Endodermal cell (in vitro differentiated cells): ENCODE measurements at places on chromosomes 3 and 15. TPM values are rescaled to one million over a fixed set of nuclear protein-coding genes. Genes with fewer than 3 reads are reported as not detected.

The SI gene
- not detected in 3 replicates for total RNA-seq

The CCR8 gene
- not detected in 3 replicates for total RNA-seq

The PTX3 gene
- total RNA-seq, result 0.25 to 2.5 TPM (median 0.51 TPM) in 3 replicates

The GASK1A gene
- total RNA-seq, result 4.0 and 4.3 TPM in 2 replicates

The NEK4 gene
- 39.1 and 44.2 TPM in 2 replicates for total RNA-seq

GRCh38 chr3:112948346-112948838 is 26.5 kb downstream of the CD200R1 start:
- no peaks in the 10 kb centered on the region for H3K27me3 ChIP-seq
- DNase-seq, result peak; percentile 53
- no peak overlapping the region for H3K27ac ChIP-seq

DNA sequence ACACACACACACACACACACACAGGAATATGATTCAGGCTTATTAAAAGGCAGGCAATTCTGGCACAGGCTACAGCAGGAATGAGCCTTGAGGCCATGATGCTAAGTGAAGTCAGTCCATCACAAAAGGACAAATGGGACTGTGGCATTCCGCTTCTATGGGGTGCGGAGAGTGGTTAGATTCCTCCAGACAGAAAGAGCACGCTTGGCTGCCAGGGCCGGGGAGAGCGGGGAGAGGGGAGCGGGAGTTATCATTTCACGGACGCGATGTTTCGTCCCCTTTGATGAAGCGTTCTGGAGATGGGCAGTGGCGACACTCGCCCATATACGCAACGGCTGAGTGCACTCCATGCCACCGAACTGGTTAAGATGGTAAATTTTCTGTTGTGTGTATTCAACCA is 58.5 kb upstream of the FAM174B start:
- H3K4me3 ChIP-seq, result peak overlapping the region; percentile 86
- no peaks in the 10 kb centered on the region for H3K36me3 ChIP-seq
- peaks cover 4% of the 10 kb centered on the region for H3K27me3 ChIP-seq
- peak overlapping the region; percentile 40 for H3K27ac ChIP-seq
- peak; percentile 75 for DNase-seq

DNA sequence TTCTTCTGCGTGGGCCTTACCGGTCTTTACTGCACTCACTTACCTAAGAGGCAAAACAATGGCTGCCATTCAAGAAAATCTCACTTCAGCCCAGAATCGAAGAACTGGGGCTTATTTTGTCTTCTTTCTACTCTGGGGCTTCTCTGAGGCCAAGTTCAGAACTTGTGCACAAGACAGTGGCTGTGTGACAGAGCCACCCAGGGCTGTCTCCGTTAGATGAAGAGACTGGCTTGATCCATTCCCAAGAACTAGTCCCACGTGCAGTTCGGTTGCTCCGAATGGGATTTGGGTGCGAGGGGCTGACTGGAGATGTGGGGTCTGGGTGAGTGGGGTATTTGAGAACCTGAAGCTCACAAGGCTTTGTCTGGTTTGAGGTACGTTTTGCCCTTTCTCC is 795 bp upstream of the TCF12 start:
- no peaks in the 10 kb centered on the region for H3K27me3 ChIP-seq
- DNase-seq, result no peak
- peaks cover 14% of the 10 kb centered on the region for H3K36me3 ChIP-seq

DNA sequence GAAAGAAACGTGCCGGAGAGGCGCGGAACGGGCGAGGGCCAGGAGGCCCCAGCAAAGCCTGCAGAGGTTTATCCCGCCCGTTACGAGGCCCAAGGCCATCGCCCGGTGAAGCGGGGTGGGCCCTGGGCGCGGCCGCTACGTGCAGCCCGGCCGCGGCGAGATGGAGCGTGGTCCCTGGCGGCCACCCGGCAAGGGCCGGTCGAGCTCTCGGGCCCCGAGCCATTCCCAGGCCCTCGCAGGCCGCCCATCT is 1.1 kb downstream of the PKM start:
- H3K4me1 ChIP-seq, result peaks cover 3% of the 10 kb centered on the region
- H3K4me3 ChIP-seq, result peak overlapping the region; percentile 99
- H3K36me3 ChIP-seq, result peaks cover 37% of the 10 kb centered on the region
- no peak for DNase-seq

- H3K4me1 ChIP-seq, result peaks cover 5% of the 10 kb centered on the region
- no peak overlapping the region for H3K27ac ChIP-seq
- no peak overlapping the region for H3K4me3 ChIP-seq
- DNase-seq, result no peak
Observed at GRCh38 chr3:194298331-194299227, 52.5 kb downstream of the CPN2 start.

GRCh38 chr3:67384760-67385397 is 269.5 kb downstream of the SUCLG2 start:
- H3K4me1 ChIP-seq, result peaks cover 9% of the 10 kb centered on the region
- no peak overlapping the region for H3K4me3 ChIP-seq
- no peak overlapping the region for H3K27ac ChIP-seq
- H3K36me3 ChIP-seq, result no peaks in the 10 kb centered on the region
- no peaks in the 10 kb centered on the region for H3K27me3 ChIP-seq
